GOT3 (cell line): ENCODE measurements at places on chromosomes 3 and 15.

GRCh38 chr3:71117572-71118247, 465.8 kb downstream of the FOXP1 start:
- DNase-seq, result no peak

- DNase-seq, result no peak
These were observed 46.6 kb upstream of the OSBPL11 start for GRCh38 chr3:125641891-125642290.

- no peak for DNase-seq
These were observed 477.8 kb downstream of the MAGI1 start for GRCh38 chr3:65560901-65561300.

- no peak for DNase-seq
These were observed 17.4 kb upstream of the RTP2 start for GRCh38 chr3:187719628-187720336.

- no peak for DNase-seq
These were observed 3.3 kb upstream of the MTHFS start for GRCh38 chr15:79900087-79900486.

- DNase-seq, result no peak
These were observed 139.9 kb downstream of the GREM1 start for GRCh38 chr15:32857732-32858131.

- no peak for DNase-seq
These were observed 59.3 kb downstream of the CEP152 start for GRCh38 chr15:48751595-48751994.

DNA sequence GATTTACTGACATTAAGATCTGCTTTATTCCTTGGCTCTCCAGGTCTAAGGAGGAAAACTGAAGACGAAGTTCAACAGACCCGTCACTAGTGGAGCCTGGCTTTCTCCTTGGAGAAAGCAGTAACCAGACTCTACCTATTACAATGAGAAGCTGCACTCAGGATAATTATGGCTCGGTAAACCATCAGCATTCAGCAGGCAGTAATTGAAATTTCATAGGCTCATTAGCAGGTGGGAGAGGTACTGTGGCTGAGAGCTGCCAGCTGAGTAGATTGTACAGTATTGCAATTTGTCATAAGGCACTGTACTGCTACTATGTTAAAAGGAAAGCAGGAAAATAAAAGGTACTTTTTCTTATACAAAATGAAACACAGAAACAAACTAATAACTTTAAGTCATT, 51.2 kb downstream of the CHAC1 start:
- no peak for DNase-seq

DNA sequence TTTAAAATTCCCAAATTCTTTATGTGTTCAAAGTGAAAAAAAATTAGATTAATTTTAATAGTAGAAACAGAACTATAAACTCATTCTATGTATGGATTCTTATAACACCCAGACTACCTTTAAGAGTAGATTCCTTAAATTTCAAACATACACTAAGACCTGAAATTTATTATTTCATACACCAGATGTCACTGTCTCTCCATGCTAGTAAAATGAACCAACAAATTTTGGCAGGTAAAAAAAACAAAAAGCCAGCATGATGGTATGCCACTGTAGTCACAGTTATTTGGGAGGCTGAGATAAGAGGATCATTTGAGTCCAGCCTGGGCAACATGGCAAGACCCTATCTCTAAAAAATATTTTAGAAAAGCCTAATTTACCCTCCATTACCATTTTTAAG, 461.3 kb upstream of the NAALADL2 start:
- no peak for DNase-seq

GRCh38 chr3:33315826-33316225, 38.6 kb downstream of the FBXL2 start:
- DNase-seq, result no peak

GRCh38 chr3:95312650-95313049, 1249.8 kb downstream of the NSUN3 start:
- no peak for DNase-seq

GRCh38 chr15:45199136-45199810, 11.5 kb upstream of the SHF start:
- no peak for DNase-seq

- DNase-seq, result no peak
These were observed 64.8 kb downstream of the SPSB4 start for GRCh38 chr3:141115789-141116541.

DNA sequence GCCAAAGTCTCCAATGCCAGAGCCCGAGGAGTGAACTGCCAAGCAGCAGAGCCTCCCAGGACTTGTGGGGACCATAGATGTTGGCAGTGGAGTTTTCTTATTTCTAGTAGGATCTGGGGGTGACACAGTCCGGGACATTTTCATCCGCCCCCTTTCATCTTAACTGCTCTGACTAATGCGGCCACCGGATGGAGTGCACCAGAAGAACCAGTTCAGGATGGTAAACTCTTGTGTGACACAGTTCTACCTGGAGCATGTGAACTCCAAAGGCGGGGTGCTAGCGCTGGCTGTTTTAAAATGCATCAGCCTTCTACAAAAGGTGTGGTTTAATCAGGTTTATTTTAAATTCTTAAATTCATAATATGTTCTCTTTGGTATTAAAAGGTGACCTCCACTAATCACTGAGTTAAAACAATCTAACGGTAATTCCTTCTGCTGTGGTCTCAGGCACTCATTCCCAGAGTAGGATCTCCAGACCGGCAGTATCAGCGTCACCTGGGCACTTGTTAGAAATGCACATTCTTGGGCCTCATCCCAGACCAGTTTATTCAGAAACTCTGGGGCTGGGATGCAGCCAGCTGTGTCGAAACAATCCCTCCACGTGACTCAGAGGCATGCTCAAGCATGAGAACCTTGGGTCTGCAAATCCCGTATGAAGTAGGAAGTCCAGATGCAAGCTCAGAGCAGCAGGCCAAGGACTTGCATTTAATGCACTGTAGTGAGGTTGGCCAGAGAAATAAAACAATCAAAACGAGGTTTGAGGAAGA, 105.5 kb downstream of the GABRB3 start:
- DNase-seq, result no peak

DNA sequence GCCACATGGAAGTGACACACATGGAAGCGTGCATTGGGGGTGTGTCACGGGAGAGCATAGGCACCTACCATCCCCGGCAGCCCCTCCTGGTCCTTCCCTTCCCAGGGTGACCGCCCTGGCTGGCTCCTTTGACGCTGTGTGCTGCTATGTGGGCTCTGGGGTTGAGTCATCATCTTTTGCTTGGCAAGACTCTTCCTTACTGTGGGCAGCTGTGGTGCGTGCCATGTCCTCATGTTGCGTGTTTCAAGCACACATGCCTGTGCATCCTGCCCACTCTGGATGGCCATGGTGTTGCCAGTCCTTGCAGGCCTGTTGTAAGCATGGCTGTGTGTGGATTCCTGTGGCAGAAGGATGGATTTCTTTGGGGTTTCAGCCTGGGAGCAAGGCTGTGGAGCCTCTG, 14.0 kb downstream of the PLXNA1 start:
- no peak for DNase-seq

DNA sequence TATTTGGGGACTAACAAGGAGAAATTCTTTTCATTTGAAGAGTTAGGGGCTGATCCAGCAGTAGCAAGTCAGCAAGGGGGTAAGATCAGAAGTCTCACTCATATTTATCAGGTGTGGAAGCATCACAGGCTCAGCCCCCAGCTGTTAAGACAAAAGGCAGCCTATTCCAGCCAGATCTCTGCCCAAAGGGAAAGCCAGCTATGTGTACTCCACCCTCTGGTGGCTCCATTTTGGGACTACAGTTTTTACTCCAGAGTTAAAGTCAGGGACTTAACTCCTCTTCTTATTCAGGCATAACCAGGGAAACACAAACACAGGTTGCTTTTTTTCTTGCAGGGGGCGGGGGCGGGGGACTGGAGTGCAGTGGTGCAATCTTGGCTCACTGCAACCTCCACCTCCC, 19.2 kb downstream of the UBP1 start:
- DNase-seq, result no peak

DNA sequence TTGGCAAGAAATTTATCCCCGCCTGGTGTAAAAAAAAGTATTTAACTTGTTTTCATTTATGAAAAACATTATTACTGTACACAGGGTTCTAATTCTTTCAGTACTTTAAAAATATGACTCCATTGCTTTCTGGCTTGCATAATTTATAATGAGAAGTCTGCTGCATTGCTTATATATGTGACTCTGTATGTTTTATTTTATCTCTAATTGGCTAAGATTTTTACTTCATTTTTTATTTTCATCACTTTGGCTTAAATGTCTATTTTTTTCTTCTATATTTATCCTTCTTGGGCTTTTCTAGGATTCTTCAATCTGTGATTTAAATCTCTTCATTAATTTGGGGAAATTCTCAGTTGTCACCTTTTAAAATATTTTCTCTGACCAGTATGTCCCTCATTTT, 636.6 kb upstream of the NR2F2 start:
- no peak for DNase-seq

- DNase-seq, result no peak
These were observed 13.2 kb upstream of the TRANK1 start for GRCh38 chr3:36957862-36958686.

DNA sequence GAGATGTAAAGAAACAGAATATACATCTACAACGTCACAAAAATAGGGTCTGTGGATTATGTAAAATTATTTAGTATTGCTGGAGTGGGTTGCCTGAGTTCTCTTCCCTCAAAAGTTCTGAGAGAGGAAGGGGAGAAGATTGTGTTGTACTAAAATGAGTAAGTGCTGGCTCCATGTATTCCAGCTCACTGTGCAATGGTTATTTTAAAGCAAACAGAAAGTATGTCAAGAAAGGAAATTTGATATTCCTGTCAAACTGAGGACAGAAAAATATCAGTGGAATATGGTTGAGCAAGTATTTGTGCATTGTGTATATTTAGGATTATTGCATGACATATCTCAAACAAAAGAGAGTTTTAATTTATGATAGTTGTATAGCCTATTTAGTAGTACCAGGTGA, 2.2 kb downstream of the TRPC1 start:
- no peak for DNase-seq

GRCh38 chr3:28989646-28990089, 291.2 kb upstream of the RBMS3 start:
- no peak for DNase-seq
